ENCODE measurements at places on chromosomes 6 and 20. TPM values are rescaled to one million over a fixed set of nuclear protein-coding genes. Genes with fewer than 3 reads are reported as not detected.

TSPO2 gene
- total RNA-seq, result not detected

DNA sequence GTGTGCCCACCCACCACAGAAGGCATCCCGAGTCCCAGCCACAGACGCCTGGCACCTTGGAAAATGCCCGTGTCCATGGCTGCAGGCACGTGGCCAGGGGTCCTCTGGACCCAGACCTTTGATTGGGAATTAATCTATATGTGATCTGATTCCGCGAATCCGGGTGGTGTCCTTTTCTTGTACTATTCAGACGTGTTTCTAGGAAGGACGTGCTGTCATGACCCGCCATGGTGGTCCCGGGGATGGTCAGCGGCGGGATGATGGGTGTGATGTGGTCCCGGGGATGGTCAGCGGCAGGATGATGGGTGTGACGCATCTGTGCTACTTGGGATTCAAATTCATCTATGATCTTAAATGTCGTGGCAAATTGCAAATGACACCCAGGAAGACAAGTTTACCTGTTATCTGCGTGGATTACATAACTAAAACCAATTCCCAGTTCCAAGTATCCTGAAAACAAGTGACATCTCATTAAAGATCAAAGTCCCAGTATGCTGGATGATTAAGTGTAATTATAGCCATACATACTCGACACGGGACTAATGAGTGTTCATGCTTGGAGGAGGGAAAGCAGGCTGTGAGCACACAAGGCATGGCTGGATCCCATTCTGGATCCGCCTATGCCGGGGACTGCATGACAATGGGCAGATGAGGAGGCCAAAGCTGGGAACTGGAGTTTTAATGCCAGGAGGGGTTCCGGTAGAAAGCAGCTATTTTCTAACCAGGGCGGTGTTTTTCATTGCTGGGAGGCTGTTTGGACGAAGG, 256.5 kb downstream of the TAF4 start:
- no peak for DNase-seq

DNA sequence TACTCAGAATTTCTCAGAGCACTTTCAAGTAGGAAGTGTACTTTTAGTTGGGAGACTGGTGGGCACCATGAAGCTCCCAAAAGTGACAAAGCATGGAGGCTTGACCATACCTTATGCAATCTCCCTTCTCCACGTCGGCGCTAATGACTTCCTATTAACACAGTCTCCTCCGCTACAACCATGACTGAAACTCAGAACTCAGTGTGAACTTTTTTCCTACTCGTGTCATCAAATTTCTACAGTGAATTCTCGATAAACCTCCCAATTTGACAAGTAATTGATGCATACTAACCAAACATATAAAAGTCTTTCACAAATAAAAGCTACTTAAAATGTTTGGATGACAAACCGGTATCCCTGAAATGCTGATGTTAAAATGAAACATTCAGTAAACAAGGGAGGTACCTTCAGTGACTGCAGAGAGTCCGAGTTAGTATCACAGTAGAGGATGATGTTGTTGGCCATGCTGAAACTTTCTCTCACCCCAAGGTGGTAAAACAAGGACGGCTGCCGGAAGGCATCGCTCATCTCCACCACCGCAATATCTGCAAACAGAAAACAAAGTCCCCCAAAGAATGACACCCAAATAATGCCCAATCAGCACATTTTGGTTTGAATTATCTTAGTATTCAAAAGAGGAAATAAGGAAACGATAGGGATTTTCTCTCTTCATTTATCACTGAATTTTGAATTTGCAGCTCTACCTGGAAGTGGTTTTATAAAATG, 72.1 kb downstream of the MAP3K5 start:
- no peak for DNase-seq

WFDC2 gene
- 304 TPM for total RNA-seq

DNA sequence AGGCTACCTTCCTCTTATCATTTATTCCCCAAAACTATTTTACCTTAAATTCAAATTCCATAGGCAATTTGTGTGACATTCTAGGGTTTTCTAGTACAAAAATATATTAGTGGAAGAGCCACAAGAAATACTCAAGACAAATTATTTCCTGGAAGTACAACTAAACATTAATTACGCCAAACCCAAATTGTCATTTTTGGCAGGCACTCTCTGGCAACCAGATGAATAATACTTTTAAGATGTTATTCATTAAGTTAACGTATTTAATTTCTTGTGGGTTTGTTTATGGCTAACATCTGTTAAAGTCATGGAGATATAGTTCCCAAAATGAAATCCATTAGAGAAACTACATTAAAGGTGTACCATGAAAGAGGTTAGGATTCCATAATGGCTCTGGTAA, 40.5 kb downstream of the HMGN3 start:
- DNase-seq, result no peak

DNA sequence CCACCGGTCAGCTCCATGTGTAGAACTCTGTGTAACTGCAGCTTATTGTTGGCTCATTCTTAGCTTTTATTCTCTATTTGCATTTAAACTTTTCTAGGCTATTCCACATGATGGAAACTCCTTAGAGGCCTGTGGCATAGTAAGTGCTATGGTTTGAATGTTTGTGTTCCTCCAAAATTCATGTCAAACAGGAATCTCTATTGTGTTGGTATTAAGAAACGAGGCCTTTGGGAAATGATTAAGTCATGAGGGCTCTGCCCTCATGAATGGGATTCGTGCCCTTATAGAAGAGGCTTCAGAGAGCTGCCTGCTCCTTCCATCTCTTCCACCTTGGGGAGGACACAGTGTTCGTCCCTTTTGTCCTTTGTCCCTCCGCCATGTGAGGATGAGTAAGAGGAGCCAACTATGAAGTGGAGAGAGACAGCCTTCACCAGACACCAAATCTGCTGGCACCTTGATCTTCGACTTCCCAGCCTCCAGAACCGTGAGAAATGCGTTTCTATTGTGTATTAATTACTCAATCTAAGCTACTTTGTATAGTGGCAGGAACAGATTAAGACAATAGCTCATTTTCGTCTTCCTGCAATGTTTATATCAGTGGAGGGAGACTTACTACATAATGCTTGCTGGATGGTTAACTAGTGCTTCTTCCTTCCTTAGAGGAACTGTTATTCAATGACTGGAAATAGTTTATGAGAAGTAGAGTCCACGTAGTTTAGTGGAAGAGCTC, 361.1 kb downstream of the FARS2 start:
- DNase-seq, result no peak

SMLR1 gene
- total RNA-seq, result 0.27 TPM

GRCh38 chr6:123636782-123637181, at the start of gene TRDN:
TSS of gene TRDN (minus strand) at chr6:123636950. CDS start at chr6:123636775, 175 bp downstream.
- DNase-seq, result peak; percentile 43

DNA sequence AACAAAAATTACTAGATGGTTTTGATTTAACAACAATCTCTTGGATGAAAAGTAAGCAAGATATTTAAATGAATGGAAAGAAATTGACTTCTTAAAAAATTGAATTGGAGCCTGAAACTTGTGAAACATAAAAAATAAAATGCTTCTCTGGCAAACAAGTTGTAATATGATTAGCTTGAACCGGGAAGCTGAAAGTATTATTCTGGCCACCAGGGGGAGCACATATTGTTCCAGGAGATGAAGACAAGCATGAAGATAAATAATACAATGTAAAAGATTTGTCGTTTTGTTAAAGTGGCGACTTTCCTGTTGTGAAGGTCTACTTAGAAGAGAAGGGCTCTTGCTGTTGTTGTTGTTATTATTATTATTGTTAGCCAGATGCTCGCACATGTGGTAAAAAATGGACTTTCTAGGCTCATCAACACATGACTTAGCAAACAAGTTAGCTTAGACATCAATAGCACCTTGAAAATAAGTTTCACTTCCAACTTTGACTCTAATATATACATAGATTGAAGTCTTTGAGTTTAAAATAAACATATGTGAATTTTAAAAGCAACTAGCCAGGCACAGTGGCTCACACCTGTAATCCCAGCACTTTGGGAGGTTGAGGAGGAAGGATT, 14.2 kb downstream of the PAX1 start:
- peak; percentile 90 for DNase-seq

RPN2 gene
- 230 TPM for total RNA-seq

GRCh38 chr6:24797596-24798216, 1.0 kb downstream of the ARMH2 start:
- DNase-seq, result no peak

DNA sequence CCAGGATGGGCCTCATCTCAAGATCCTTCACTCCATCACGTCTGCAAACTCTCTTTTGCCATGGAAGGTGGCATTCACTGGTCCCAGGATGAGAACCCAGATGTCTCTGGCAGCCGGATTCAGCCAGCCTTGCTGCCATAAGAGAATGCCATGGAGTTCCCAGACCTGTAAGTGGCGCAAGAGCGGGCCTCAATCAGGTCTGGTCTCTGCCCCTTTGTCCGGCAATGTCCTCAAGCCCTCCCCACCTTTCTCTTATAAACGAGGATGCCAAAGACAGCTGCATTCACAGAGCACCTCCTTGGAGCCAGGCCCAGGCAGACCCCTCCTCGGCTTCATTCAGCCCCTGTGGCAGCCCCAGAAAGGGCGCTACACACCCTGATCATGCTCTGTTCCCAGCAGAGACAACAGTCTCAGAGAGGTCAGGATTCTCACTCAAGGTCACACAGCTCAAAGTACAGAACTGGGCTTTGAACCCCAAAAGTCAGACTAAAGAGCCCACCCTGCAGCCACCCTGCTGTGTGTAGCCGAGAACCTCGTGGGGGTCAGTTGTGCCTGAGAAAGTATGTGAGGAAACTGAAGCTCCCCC, 263.7 kb downstream of the TAF4 start:
- DNase-seq, result no peak

- DNase-seq, result no peak
These were observed 44.2 kb upstream of the MAP3K7 start for GRCh38 chr6:90631046-90631445.

DNA sequence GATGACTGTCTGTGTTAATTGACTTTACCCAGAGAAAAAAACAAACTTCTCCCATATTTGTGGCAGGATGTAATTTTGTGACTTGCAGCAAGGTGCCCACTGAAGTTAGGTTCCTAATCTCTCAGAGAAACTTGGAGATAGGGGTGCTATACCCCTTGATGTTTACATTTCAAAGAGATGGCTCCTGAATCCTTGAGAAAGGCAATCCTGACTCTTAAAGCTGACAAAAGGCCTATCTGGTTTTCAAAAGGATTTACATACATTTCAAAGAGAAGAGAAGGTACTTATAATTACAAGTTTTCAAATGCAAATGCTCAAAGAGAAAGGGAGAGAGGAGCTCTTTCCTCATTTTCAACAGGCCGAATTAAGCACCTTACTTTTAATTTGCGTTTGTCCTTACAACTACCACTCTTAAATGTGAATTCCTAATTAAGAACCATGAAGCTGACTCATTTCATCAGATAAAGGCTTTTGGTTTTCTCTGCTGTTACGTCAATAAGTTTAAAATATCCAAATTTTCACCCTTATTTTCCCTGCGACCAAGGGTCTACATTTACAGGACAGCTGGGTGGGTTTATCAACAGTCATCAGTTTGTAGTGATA, 711.8 kb upstream of the MAP3K7 start:
- DNase-seq, result no peak

ZNF391 gene
- 8.6 TPM for total RNA-seq

- DNase-seq, result no peak
These were observed 463.7 kb downstream of the CDC5L start for GRCh38 chr6:44851176-44851575.

GRCh38 chr6:159008656-159009288, 8.8 kb upstream of the RSPH3 start:
- no peak for DNase-seq

QKI gene
- total RNA-seq, result 77.4 TPM

GRCh38 chr6:107129370-107129925, 14.1 kb upstream of the BEND3 start:
- no peak for DNase-seq

- DNase-seq, result peak; percentile 27
These were observed 19.3 kb upstream of the RAMACL start for GRCh38 chr6:166605752-166606151.

- DNase-seq, result peak; percentile 55
These were observed 344.2 kb upstream of the SULF2 start for GRCh38 chr20:48129345-48129942.

CNR1 gene
- total RNA-seq, result 12.2 TPM
